ENCODE measurements at places on chromosomes 12 and 14. TPM values are rescaled to one million over a fixed set of nuclear protein-coding genes. Genes with fewer than 3 reads are reported as not detected.

DNA sequence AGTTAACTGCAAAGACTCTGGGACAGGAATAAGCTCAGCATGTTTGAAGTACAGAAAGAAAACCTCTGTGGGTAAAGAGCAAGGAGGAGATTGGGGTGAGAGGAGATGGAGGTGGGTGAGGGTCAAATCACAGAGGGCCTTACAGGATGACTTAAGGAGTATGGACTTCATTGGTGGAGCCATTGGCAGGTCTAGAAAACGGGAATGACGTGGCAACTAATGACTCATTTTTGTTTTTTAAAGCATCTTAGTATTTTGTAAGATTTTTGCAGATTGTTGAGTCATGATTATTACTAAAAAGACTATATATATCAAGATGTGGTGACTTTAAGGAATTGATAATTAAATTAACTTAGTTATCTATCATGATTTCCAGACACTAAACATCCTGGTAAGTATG is 18.5 kb downstream of the UTP20 start:
- DNase-seq = no peak

DNA sequence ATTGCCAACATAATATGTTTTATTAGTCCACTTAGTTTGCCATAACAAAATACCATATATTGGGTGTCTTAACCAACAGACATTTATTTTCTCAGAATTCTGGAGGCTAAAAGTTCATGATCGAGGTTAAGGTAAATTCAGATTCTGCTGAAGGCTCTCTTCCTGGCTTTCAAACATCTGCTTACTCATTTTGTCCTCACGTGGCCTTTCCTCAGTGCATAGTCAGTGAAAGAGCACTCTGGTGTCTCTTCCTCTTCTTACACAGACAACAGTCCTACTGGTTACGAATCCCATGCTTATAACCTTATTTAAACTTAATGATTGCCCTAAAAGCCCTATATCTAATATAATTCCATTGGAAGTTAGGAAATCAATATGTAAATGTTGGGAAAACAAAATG is 479.7 kb downstream of the FSCB start:
- no peak for DNase-seq

DNA sequence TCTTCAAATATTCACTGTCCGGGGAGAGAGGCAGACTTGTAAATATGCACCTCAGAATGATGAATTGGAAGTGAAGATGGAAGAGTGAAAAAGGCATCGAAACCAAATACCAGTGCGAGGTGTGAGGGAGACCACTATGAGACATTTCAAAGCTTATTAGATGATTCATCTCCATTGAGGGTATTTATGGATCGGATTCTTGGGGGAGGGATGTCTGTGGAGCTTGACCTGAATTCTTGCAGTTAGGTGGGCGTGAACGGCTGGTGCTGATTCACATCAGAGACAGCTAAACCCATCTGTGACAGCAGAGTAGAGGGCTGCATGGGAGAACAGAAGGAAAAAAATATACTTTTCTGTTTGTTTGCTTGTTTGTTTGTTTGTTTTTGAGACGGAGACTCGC is 677.2 kb downstream of the AACS start:
- no peak for DNase-seq

GRCh38 chr14:41062826-41063225 is 543.9 kb upstream of the LRFN5 start:
- DNase-seq = no peak

DNA sequence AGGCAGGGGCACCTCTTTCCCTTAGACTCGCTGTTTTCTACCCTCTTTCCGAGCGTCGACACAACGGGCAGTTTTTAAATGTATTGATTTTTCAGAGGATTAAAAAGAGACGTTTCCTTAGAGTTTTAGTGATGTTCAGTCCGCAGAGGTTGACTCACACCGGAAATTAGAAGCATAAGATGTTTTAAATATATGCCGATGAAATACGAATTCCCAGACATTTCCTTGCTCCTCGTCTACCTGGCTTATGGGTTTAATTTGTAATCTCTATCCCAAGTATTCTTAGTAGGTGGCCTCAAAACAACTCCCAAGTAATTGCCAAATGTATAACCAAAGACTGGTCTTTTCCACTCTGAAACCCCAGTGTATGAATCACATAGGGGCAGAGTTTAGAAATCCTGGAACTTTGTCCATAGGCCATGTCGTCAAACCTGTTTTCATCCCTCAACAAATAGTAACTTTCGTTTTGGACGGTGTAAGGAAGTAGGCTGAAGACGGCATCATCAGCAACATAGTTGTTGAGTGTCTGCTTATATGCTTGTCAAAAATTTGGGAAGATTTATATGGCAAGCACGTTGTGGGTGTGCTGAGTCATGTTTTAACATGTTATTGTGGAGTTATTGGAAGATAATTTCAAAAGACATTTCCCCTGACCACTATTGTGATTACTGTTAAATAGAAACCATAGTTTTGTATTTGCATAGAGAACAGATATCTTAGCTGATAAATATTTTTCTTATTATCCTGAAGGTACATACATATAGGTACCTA is 824 bp downstream of the TBK1 start:
- DNase-seq = no peak

GRCh38 chr14:58108717-58109116 is 43.3 kb downstream of the ARMH4 start:
- no peak for DNase-seq

DNA sequence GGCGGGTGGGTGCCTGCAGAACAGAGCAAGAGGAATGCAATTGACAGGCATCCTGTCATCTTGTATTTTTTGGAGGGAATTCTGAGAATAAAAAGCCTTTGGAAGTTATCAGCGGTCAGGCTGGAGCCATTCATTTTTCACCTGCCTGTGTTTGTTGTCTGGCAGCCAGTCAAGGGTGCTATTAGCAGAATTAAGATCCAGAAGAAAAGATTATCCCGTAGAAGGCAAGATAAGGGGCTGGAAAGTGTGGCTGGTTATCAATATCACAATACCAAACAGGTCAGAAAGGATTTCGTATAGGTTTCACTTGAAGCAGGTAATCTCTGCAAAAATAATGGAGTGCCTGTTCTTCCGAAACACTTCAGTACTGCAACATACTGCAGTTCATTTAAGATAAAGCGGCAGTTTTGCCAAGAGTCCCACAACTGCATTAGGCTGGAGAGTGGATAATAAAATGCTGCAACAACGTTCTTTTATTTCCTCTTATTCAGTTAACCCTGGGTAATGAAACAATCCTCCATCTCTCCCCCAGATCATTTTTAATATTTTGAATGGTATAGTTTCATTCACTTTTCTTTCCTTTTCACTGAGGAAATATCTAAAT is 171.2 kb upstream of the CDKN3 start:
- DNase-seq = no peak

DNA sequence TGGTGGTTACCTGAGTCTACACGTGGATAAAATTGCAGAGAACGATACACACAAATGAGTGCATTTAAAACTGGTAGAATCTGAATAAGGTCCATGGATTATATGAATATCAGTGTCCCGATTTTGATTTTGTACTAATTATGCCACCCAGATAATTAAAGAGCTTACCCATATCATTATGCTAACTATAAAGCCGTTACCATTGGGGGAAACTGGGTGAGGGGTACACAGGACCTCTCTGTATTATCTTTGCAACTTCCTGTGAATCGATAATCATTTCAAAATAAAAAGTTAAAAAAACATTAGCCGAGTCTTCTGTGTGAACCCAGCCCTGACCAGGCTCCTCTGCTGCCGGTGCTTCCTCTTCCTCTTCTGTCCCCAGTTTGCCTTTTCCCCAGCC is 107.1 kb downstream of the SMOC1 start:
- no peak for DNase-seq

DNA sequence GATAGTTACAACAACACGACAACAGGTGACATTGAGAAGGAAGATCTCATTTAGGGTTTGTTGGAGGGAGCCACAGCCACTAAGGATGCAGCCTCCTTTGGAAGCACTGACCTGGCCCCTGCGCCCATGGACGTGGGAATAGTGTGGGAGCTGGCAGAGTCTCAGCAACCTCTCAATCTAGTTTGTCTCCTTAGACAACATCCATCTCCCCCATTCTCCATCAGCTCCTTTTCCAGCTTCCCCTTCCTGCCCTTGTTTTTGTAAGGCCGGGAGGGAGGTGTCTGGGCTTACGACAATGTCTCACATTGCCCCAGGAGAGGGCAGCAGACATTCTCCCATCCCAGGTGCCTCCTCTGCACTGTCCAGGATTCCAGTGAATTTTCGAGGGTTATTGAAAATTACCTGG is 170.2 kb upstream of the PZP start:
- no peak for DNase-seq

GRCh38 chr14:103099081-103099732 is 4.7 kb downstream of the EXOC3L4 start:
- no peak for DNase-seq

- DNase-seq = no peak
Observed at GRCh38 chr14:65237941-65238340, 135.6 kb upstream of the MAX start.

DNA sequence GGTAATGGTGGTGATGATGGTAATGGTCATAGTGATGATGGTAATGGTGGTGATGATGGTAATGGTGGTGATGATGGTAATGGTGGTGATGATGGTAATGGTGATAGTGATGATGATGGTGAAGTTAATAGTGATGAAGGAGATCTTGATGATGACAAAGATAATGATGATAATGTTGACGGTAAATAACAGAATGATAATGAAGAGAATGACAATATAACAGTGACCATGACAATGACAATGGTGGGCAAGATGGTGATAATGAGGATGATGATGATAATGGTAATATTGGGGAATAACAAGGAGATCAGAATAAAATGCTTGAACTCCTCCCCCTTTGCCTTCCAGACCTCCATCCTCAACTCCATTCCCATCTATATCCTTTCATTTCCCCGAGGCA is 233.3 kb upstream of the SFSWAP start:
- DNase-seq = no peak

- no peak for DNase-seq
Observed at GRCh38 chr14:71620401-71620800, 311.8 kb upstream of the RGS6 start.

DNA sequence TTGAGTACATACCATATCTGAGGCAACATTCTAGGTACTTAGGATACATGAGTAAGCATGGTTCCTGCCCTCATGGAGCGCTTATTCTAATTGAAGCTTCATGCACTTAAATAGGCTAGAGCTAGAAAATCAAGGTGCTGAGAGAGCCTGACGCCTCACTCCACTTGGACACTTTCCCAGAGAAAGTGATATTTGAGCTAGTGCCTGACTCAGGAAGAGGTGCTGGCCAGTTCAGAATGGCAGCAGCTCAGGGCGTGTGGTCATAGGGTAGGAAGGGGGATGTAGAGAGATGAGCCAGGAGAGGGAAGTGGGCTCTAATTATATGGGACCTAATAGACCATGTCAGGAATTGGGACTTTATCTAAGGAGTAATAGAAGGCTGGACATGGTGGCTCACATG is 33.3 kb downstream of the TULP3 start:
- no peak for DNase-seq

GRCh38 chr14:38201137-38201828 is 6.4 kb upstream of the SSTR1 start:
- DNase-seq = no peak

DNA sequence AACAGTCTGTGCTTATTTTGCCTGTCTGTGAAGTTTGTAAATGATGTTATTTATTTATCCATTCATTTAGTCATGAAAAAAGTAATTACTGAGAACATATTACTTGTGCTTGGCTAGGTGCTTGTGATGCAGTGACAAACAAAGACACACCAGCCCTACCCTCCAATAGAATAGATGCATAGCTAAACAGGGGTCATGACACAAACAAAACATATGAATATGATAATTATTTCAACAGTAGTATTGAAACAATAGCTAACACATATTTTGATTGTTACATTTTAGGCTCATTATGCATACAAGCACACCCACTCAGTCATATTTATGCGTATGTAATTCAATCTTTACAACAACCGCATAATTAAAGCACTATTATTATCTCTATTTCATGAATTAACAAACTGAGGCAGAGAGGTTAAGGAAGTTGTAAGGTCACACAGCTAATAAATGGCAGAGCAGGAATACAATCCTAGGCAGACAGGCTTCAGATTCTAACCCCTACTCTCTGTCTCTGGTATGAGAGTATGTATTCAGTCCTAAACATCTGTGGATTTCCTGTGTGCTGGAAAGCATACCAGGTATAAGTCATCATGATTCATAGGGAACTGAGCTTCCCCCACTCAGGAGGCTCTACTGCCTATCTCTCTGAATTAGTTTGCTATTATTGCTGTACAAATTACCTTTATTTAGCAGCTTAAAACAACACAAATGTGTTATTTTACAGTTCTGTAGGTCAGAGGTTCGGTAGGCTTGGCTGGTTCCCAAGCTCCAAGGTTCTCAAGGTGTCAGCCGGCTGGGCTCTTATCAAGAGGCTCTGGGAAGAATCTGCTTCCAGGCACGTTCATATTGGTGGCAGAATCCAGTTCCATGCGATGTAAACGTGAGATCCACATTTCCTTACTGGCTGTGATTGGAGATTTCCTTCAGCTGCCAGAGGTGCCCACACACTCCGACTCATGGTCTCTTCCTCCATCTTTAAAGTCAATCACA is 509.4 kb downstream of the GALC start:
- DNase-seq = no peak

- DNase-seq = no peak
Observed at GRCh38 chr12:54068418-54069070, 14.9 kb downstream of the HOXC4 start.

Gene RFX4
- not detected for total RNA-seq

Gene ZFYVE26
- total RNA-seq = 32.5 TPM

Gene GMFB
- total RNA-seq = 67.1 TPM

Gene GPR137C
- total RNA-seq = 19.5 TPM

Gene GALNT16
- total RNA-seq = 124 TPM

Gene LRRK2
- not detected for total RNA-seq

Gene OR4Q3
- total RNA-seq = not detected

Gene OR6C70
- not detected for total RNA-seq

Gene PTPN21
- 63.0 TPM for total RNA-seq

Gene OR4E2
- total RNA-seq = not detected
